ENCODE measurements at places on chromosomes 5 and 9.

DNA sequence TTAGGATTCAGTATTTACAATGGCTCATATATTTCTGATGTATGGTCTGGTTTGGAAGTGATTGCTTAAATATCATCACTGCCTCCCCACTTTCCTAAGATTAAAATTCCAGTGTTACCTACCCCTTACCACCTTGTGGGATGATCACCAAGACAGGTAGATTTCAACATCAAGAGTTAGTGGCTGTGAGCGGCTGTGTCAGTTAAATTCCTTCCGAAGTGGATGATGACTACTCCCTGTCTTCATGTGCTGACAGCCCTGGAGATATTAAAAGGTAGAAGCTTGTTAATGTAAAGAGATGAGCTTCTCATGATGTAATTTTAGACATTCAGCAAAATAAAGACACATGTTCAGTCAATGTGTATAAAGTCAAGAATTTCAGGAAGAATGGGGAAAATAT lies 4.2 kb downstream of the ITGA2 start:
- DNase-seq, result no peak

DNA sequence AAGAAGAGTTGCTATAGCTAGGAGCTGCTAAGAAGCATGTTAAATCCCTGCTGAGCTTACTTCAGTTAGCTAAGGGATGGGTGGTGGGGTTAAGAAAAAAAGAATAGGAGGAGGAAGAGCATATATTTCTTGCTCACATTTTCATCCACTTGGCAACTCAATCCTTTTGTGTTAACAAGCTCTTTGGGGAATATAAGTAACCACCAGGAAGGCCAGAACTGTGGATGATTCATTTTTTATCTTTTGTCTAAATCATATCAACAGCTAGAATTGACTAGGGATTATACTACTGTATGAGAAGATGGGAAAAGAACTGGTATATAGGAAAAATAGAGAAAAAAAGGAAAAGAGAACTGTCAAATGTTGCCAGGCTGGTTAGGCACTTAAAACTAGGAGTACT lies 555.3 kb upstream of the ARRDC3 start:
- DNase-seq, result no peak

DNA sequence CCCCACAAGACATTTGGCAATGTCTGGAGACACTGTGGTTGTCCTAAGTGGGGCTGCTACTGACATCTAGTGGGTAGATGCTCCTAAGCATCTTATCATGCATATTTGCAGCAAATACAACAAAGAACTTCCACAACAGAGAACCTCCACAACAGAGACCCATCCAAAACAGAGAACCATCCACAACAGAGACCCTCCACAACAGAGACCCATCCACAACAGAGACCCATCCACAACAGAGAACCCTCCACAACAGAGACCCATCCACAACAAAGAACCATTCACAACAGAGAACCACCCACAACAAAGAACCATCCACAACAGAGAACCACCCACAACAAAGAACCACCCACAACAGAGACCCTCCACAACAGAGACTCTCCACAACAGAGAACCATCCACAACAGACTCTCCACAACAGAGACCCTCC lies 32.8 kb downstream of the ARPC5L start:
- DNase-seq, result peak; percentile 55

DNA sequence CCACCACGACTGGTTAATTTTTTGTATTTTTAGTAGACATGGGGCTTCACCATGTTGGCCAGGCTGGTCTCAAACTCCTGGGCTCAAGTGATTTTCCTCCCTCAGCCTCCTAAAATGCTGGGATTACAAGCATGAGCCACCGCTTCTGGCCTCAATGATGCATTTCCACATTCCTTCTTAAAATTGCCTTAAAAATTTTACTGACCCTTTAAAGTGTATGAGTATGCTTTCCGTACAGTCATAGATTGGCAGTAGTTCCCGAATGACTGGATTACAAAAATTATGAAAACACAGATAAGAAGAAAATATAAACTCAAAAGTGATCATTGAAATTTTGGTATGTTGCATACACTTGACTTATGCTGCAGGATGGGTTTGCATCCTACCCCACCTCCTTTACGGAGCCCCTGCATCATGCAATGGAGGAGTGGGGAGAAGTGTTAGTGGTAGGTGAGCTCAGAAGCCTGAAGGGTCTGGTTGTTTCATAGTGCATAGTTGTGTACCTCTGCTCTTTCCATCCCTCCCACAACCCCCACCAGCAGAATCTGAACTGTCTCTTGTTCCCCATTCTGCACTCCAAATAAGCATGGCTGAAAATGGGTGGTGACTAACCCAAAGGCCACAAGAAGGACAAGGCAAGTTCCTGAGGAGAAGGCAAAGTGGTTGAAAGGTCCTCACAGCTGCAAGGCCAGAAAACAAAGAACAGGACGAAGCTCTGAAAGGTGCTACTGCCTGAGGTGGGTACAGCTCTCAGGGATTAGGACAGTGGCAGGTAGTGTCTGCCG lies 26.8 kb downstream of the ANKRD55 start:
- DNase-seq, result no peak

- DNase-seq, result peak; percentile 60
These were observed 8.0 kb upstream of the FXN start for GRCh38 chr9:69027355-69028097.

GRCh38 chr9:91148306-91148705 lies 213.4 kb downstream of the AUH start:
- DNase-seq, result no peak

DNA sequence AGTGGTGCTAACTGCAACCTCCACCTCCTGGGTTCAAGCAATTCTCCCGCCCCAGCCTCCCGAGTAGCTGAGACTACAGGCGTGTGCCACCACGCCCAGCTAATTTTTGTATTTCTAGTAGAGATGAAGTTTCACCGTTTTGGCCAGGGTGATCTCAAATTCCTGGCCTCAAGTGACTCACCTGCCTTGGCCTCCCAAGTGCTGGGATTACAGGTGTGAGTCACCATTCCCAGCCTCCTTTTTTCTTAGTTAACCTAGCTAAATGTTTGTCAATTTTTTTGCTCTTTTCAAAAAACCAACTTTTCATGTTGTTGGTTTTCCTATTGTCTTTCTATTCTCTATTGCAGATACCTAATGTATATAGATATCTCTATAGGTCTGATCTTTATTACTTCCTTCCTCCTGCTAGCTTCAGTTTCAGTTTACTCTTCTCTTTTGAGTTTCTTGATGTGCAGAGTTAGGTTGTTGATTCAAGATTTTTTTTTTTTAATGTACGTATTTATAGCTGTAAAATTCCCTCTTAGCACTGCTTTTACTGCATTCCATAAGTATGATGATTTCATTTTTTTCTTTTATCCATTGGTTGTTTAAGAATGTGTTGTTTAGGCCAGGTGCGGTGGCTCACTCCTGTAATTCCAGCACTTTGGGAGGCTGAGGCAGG lies 32.9 kb downstream of the FGD3 start:
- no peak for DNase-seq

DNA sequence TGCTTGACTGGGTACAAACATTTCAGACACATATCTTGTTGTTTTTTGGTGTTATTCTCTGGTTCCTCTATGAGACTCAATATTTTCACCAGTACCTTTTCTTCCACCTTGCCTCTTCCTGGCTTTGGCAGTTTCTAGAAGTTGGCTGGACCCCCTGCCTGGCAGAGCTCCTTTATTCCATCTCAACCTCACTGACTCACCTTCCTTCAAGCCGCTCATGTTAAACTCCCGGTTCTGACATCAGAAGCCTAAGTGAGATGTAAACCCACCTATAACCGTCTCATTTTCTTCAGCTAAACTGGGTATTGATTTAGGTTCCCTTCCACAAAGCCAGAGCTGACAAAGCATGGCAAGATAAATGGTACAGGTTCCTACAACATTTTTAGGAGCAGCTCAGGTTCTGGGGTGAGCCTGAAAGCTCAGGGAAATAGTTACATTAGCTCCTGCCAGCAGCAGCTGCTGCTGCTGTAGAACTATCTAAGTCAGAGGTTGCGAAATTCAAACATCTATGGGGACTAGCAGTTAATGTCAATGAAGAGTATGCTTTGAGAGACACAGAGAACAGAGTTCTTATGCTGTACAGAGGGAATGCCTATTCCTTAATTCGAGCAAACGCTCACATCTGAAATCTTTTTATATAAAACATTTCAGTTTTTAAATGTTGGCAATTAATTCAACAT lies 197.1 kb upstream of the NR3C1 start:
- no peak for DNase-seq

DNA sequence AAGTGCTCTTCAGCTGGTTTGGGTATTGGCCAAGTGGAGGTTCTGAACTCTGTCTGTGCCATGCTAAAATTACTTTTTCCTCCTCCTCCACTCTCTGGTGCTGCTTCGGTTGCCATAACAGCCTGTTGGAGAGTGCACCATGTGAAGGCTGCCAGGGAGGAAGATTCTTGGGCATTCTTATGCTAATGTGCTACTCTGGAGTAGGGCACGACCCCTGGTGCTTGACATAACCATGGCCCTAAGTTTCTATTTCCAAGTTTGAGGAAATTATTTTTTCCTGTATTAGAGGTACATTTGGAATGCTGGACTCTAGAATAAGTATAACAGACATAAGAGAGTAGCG lies 111.6 kb downstream of the ARHGAP26 start:
- no peak for DNase-seq

GRCh38 chr9:2193552-2193951 lies 178.4 kb downstream of the SMARCA2 start:
- DNase-seq, result no peak

DNA sequence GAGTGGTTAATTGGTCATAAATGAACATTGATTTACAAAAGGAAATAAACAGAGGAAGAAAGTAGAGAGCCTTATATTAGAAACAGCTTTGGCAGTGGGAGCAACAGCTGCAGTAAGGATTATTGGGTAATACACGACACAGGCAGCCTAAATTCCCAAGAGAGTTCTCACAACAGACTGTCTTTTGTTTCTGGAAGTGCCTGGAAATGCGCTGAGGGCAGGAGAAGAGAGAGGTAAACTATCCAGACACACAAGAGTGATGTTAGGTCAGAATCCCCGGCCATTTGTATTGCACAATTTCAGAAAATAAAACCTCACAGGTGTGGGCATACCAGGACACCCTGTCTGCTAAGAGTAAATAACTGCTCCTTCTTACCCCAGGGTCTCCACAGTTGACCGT lies 450.4 kb upstream of the CTNND2 start:
- DNase-seq, result no peak

- DNase-seq, result no peak
These were observed 184.4 kb upstream of the FTMT start for GRCh38 chr5:121667292-121667691.

- no peak for DNase-seq
These were observed 1.1 kb downstream of the OSTF1 start for GRCh38 chr9:75089373-75089766.

GRCh38 chr5:67746103-67746502 lies 469.5 kb upstream of the PIK3R1 start:
- no peak for DNase-seq

GRCh38 chr5:57209316-57210040 lies 35.6 kb downstream of the GPBP1 start:
- DNase-seq, result no peak

- DNase-seq, result no peak
These were observed 39.0 kb upstream of the CACNA1B start for GRCh38 chr9:137838576-137838975.

DNA sequence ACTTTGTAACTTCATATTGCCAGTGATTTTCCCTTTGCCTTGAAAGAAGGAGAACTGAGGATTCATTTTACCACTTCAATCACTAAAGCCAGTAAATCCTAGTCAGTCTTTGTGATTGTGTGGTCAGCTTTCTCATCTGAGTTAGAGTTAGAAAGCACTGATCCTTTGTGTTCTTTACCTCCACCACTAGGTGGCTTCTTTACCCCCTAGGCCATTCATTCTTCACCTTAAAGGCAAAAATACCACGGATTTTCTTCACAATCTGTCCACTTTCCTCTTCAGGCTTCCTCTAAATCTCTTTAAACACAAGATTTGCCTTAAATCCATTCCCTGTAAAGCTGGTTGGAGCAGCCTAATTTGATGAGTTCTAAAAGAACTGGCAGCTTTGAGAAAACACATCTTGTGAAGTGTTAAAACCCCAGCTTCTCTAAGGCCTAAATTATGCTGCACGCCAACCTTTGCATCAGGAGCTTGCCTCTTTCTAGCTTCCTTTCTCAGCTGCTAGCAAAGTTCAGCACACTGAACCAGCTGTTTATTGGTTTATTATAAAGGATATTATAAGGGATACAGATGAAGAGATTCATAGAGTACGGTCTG lies 20.4 kb downstream of the BDP1 start:
- no peak for DNase-seq

- no peak for DNase-seq
These were observed 16.4 kb downstream of the ADAMTS16 start for GRCh38 chr5:5156471-5157082.

- DNase-seq, result no peak
These were observed 681.9 kb upstream of the ARRDC3 start for GRCh38 chr5:92064993-92065392.

DNA sequence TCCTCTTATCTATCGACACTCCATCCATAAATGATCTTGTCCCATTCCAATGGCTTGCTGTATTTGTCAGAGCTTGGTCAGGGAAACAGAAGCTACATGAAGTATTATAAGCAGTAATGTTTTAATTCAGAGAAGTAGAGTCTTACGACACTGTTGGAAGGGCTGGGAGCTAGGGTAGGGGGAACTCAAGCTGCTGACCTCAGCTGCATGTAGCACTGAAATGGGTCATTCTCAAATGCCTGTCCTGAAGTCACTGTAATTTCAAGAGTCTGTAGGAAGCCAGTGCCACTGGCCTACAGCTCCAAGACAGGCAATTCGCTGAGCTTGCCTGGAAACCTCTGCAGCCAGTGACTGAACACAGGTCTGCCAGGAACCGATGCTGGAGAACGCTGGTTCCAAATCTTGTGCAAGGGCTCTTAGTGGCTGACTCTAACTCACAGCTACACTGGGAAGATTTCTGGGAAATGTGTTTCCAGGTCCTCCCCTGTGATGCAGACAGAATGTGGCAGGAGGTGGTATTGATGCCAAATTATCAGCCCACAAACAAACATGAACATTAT lies 532.4 kb downstream of the CCDC171 start:
- DNase-seq, result no peak
